ENCODE measurements at places on chromosomes 2 and 18.
A peak's percentile ranks its signal among the peaks of the same experiment; 100 is the strongest.

GRCh38 chr2:42876326-42876751 lies 84.0 kb upstream of the HAAO start:
- DNase-seq, result no peak

DNA sequence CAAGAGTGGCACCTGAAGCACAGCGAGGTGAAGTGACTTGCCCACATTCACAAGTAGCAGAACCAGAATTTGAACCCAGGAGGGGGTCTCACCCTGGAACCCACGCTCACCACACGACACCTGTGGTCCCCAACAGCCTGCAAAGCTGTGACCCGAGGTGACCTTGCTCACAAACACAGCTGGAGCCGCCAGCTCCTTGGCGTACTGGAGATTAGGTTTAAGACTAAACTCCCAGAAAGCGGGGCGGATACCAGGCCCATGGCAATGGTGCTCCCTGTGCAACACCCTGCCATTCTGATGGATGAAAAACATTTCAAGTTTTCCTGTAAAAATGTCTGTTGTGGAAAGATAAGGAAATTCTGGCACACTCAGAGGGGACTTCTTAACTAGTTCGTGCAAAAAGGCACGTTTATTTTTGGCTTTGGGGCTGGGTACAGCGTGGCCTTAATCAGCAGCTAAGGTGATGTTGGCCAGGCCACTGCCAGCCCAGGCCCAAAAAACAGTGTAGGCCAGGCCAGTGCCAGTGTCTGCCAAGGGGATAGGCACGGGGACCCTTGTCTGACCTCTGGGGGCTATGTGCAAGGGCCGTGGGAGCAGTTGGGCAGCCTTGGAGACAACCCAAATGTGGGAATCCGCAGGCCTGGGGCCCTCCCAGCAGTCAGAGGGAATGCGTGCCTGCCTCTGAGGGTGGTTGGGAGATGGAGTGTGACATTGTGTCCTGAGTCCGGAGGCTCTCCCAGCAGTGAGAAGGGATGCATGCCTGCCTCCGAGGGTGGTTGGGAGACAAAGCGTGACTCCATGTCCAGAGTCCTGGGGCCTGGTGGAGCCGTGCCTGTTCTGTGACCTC lies 185.0 kb upstream of the HS6ST1 start:
- DNase-seq, result peak; percentile 32

- DNase-seq, result peak; percentile 48
Measured at GRCh38 chr2:96409820-96410164, 74.2 kb downstream of the NCAPH start.

DNA sequence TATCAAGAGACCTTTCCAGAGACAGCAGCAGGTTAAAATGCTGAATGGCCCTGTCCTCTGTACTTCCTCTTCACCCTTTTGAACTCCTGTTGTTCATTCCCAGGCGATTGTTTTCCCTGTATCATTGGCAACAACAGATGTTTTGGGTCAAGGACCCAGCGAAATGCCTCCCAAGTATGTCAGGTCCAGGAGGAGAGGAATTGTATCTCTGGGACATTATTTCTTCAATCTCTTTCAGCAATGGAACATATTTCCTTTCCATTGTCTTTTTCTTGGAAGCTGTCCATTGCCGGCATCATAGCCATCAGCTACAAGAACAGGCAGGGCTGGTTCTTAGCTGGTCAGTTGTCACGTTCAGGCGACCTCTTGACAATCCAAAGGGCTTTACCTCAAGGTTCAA lies 76.2 kb downstream of the NRP2 start:
- DNase-seq, result no peak

DNA sequence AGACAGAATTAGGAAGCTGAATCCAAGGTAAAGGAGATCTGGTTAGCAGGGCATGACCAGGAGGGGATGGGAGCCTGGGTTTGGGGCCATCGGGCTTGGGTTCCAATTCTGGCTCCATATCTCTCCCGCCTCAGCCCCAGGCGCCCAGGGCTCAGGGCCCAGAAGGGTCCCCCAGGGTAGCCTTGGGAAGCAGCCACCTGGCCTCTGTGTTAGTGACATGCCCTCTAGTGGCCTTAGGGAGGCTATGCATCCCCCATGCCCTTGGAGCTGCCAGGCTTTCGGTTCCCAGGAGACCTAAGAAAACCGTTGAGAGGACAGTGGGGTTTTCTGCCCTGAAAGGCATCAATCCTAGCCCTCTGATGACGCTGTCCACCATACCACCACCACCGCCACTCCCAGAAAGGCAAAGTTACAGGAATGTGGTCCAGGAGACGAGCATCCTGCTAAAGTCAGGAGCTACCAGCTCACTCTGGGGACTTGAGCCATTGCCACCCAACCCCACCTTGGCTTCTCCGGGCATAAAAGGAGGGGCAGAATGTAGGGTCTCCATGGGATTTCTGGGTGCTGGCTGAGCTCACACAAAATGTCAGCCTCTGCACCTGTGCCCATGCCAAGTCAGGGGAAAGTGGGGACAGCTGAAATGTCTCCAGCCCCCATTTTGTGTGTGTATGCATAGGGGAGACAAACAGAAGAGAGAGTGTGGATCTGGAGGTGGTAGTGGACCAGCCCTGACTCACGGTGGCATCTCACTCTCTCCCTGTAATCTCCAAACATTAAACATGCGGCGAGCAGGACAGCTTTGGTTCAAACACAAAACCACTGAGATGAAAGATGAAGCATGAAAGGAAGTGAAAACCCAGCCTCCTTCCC lies 56.5 kb downstream of the EMX1 start:
- DNase-seq, result peak; percentile 95

- DNase-seq, result no peak
Measured at GRCh38 chr18:35590935-35591334, 9.4 kb downstream of the GALNT1 start.

- DNase-seq, result peak; percentile 90
Measured at GRCh38 chr18:76405681-76406356, 89.2 kb downstream of the ZNF516 start.

DNA sequence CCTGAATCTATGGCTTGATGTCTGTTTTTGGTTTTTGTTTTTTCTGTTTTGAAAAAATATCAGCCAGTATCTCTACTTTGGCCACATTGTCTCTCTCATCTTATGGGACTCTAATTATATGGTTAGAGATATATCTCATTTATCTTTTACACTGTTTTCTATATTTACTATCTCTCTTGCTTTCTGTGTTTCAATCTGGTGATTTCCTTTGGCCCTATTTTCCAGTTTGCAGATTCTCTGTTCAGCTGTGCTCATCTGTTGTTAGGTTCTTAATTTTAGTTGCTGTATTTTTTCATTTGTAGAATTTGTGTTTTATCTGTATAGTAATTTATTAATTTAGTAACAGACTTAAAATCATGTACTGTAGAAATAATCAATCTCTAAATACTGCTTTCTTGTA lies 41.3 kb upstream of the ELAC1 start:
- DNase-seq, result no peak

DNA sequence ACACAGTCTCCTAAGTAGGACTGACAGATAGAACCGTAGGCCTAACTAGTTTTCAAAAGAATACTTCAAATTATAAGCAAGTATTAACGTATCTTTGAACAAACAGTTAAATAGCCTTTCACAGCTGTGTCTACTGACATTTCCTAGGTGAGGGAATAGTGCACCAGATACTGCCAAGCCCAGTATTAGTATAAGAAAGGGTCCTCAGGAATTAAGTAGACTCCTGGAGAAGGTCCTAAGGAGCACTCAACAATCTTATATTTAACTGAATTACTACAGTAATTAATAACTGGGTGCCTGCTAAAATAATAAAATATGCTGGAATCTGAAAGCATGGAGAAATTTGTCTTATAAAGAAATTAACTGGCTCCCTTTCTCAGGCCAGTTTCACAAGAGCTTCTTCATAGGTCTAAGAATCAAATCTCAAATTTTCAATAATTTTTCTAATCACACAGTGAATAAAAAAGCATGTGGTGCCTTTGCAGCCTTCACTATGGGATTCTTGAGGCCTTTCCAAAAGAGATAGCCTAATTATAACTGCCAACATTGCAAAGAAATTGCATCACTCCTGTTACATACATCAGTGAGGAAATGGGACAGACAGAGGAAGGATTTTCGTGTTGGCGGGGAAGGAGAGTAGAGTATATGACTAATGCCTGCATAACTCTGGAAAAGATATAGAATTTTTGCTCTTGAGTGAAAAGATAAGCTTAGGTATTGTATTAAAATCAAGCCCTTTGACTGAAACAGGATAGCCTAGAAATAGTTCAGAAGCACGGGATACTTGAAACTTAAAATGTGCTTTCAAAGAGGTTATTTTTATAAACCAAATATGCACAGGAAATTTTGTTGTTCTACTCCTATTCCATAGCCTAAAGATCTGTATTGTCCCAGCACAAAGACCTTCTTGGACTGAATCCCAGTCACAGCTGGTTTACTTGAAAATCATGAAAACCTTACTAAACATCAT lies 228.6 kb upstream of the STK17B start:
- no peak for DNase-seq

GRCh38 chr18:48875942-48876511 lies 74.7 kb downstream of the SMAD7 start:
- DNase-seq, result peak; percentile 79

GRCh38 chr2:64808092-64808491 lies 154.4 kb upstream of the SERTAD2 start:
- no peak for DNase-seq

- no peak for DNase-seq
Measured at GRCh38 chr2:206474099-206474498, 30.8 kb downstream of the ADAM23 start.

- no peak for DNase-seq
Measured at GRCh38 chr2:83113953-83114352, 1345.1 kb downstream of the SUCLG1 start.

GRCh38 chr2:584863-585823 lies 92.1 kb downstream of the TMEM18 start:
- DNase-seq, result no peak

GRCh38 chr2:55159037-55159651 lies 72.9 kb downstream of the CLHC1 start:
- DNase-seq, result no peak

GRCh38 chr18:67583621-67584020 lies 67.1 kb upstream of the DSEL start:
- DNase-seq, result no peak

DNA sequence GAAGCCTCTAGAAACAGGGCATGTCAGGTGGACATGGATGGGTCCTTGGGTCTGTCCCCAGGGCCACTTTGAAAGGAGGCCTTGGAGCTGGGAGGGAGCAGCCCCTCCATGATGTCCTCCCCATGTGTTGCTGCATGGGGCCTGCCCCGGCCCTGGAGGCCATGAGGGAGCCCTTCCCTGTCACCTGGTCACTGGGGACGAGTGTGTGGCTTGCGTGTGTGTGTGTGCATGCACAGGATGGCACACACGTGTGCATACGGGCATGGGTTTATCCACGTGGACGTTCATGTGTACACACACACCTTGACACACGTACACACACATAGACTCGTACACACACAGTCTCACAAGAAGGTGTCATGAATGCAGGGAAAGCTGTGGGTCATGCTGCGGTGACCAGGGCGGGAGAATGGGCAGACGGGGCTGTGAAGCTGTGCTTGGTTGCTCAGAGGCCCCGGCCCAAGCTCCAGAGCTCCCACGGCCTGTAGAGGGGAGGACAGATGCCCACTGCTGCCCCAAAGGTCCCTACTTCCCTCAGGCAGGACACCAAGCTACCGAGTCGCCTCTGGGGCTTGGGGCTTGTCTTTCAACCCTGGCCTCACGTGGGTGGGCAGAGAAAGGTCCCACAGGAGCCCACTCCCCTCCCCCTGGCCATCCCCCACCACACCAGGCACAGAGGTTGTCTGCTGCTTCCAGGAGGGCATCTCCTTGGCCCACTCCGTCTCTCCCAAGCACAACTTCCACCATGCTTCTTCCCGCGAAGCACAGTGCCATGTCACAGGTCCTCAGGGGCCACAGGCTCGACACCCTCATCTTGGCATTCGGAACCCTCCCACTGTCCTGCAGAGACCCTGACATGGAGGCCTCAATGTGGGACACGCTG lies 42.3 kb upstream of the GPC1 start:
- peak; percentile 37 for DNase-seq

DNA sequence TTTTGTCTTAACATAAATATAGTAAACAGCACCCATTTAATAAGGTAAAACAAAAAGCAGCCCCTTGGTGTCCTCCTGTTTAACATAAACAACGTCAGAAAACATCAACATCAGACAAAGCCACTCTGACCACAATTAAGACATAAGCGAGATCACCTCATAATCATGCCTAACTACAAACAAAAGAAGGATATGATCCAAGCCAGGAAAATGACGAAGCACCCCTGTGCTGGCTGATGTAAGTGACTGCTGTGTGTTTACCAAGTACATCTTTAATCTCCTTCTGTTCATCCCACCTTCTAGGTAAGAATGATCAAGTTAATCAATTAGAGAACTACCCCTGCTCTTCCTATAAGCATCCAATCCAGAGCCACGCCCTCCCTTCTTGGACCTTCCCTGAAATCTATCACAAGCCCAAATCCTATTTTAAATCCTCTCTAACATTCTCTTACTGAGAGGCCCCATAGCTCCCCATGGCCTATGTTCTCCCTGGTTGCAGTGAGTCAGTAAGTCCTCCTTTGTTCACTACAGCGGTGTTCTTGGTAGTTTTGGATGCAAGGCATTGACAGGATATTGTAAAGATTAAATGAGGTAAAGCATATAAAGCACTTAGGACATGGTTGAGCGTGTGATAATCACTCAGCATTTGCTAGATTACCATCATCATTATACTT lies 424.2 kb downstream of the TSN start:
- no peak for DNase-seq

- no peak for DNase-seq
Measured at GRCh38 chr2:204670124-204670523, 124.8 kb downstream of the PARD3B start.

DNA sequence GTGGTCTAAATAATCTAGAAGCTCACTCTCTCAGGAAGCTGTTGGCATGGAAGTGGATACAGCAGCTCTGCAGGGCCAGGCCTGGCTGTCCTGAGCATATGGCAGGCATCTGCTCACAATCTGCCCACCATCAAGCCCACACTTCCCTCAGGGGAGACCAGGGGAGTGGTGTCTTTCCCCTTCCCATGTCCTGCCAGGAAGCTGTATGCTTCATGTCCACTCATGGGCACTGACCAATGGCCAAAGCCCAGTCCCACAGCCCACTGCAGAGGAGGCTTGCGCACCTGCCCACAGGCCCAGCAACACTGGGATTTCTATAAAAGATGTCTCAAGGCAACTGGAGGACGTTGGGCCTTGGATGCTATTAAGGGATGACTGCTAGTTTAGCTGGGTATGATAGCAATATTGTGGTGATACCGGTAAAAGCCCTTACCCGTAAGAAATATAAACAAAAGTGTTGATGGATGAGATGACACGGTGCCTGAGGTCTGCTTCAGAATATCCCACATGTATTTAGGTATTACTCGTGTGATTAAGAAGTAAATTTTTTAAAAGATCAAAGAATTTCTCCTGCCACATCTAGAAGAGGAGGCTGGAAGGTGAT lies 106.7 kb upstream of the CTDP1 start:
- no peak for DNase-seq

DNA sequence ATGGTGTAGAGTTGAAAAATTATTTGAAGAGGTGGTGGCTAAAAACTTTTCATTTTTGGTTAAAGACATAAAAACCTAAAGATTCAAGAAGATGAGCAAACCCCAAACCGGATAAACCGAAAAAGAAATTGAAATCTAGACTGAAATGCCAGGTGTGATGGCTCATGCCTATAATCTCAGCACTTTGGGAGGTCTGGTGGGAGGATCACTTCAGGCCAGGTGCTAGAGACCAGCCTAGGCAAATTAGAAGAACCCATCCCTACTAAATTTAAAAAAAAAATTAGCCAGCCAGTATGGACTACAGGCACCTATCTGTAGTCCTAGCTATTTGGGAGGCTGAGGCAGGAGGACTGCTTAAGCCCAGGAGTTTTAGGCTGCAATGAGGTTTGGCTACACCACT lies 126.9 kb downstream of the BAZ2B start:
- DNase-seq, result no peak

GRCh38 chr2:6213056-6213780 lies 521.0 kb downstream of the SOX11 start:
- no peak for DNase-seq

All from H7 (cell line).